Right lobe of liver (tissue), 6 donors: ENCODE measurements at places on chromosomes 12 and 14.

DNA sequence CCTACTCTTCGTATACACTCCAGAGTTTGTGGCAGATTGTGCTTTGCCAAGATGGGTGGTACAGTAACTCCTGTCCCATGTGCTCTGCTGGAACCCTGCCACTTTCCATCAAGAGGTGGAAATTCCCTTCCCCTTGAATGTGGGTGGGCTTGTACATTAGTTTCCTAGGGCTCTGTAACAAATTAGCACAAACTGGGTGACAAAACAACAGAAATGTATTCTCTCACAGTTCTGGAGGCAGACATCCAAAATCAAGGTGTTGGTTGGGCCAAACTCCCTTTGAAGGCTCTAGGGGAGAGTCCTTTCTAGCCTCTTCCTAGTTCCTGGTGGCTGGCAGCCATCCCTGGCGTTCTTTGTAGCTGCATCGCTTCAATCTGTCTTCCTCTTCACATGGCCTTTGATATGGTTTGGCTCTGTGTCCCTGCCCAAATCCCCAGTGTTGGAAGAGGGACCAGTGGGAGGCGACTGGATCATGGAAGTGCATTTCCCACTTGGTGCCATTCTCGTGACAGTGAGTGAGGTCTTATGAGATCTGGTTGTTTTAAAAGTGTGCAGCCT, 117.5 kb downstream of the VRK1 start:
- DNase-seq, result no peak

DNA sequence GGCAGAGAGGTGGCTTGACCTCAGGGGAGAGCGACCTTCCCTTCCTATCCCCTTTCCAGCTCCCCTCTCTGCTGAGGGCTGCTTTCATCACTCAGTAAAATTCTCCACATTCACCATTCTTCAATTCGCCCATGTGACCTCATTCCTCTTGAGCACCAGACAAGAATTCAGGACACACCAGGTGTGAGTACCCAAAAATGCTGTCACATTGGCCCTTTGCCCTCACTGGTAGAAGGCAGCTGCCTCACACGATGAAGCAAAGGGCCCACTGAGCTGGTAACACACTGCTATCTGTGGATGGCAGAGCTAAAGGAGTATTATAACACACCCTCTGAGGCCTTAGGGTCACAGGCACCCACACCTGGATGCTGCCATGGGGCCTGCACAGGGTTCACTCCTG, 59.7 kb downstream of the SSH1 start:
- DNase-seq, result no peak

DNA sequence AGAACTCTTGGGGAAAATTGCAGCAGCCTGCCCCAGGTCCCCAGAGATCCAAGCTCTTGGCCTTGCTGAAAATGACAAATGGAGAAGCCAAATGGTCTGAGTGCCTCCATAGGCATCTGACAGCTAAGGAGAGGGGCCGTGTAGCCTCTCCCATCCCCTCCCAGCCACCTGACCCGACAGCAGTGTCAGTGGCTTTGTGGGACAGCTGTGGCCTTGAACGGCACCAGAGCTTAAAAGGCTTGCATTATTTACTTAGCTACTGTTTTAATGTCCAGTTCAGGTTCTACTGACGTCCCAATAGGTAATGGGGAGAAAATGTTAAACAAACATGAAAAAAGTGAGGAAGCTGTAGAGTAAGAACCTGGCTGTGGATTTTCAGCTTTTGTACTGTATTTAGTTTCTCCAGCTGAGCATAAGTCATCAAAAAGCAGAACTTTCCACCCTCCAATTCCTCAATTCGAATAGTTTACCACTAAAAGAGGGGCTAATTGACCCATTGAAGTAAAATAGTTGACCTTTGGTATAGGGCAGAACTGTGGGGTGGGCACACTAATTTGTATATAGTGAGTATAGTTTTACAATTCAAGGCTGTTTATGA, 50.0 kb downstream of the FOS start:
- DNase-seq, result no peak

GRCh38 chr12:16636435-16637055, 30.6 kb upstream of the LMO3 start:
- no peak for DNase-seq

DNA sequence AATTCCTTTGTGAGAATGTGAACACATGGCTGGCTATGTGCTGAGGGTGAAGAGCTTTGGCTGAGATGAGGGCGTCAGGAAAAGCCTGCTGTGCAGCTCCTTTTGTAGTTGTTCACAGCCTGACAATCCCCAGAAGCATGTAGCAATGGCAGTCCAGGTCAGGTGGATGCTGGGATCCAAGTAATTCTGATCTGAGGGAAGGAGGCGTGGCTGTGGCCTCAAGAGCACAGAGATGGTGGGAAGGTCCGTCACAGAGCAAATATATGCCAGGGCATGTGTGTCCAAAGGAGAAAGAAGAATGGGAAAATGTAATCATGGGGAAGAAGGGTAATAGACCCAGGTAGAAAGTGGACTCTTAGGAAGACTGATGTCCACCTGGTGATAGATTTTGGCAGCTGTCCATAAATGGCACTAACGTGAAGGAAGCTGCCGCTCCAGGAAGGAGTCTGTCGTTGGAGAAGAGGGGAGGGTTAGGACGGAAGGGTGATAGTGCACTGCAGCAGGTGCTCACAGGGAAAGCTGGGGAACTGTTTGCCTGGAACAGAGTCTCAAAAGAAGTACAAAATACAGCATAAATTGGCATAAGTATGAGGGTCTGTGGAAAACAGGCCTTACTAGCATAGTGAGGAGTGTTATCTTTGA, 13.8 kb downstream of the MGST1 start:
- DNase-seq, result no peak

DNA sequence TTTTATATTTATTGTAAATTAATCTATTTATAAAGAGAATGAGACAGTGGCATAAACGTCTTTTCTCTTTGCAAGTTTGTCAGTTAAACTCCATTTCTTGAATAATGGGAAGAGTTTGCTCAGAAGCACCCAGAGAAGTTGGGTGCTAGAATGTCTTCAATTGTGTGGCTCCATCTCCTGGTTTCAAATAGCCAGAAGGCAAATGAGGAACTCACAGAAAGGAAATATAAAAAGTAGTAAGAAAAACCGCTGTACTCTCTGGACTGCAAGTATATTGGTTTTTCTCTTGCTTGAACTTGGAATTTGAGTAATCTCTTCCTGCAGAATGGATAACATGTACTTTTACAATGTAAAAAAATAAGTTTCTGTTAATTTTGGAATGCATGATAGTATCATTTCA, 217.5 kb downstream of the DPY19L2 start:
- DNase-seq, result no peak

DNA sequence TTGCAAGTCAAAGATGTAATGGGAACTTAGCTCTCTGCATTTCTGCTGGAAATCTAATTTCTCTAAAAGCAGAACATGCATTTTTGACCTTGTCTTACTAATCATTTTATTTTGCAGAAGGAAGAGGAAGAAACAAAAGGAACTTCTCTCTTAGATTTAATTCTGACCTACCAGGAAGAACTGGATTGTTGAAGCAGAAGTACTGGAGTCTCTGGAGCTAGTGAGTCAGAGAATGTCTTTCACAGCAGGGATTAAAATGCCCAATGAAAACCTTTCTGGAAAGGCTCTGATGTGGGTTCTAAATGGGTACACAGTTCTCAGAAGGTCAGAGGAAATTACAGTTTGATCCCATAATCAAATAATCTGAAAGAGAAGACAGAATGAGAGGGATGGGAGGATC, 70.8 kb upstream of the GNG2 start:
- no peak for DNase-seq

GRCh38 chr12:49188201-49188915, 522 bp downstream of the TUBA1A start:
- peak; percentile 74 for DNase-seq
